Aorta (tissue), 5 donors: ENCODE measurements at places on chromosomes 12 and 14. TPM values are rescaled to one million over a fixed set of nuclear protein-coding genes. Genes with fewer than 3 reads are reported as not detected.

GRCh38 chr12:72995616-72996015 is 723.4 kb downstream of the TRHDE start:
- no peak for DNase-seq

DNA sequence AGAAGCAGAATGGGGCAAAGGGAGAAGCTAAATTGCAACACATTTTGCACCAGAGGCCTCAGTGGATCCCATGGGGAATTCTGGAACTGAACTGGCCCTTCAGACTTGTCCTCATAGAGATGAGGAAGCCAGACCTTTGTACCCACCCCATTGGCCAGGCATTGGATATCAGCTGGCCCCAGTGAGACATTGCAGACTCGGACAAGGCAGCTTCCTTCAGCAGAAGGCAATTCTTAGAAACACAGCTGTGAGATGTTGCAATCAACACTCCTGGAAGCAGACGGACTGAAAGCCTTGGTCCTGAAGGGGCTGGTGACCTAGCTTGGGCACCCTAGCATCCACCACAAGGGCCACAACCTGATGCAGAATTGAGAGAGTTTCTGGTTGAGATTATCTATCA is 218.1 kb downstream of the MSRB3 start:
- DNase-seq, result no peak

- no peak for DNase-seq
Measured at GRCh38 chr12:49678711-49679110, 28.5 kb downstream of the FMNL3 start.

Gene CABP1
- 1.7 TPM for total RNA-seq

Gene PLCZ1
- not detected for total RNA-seq

DNA sequence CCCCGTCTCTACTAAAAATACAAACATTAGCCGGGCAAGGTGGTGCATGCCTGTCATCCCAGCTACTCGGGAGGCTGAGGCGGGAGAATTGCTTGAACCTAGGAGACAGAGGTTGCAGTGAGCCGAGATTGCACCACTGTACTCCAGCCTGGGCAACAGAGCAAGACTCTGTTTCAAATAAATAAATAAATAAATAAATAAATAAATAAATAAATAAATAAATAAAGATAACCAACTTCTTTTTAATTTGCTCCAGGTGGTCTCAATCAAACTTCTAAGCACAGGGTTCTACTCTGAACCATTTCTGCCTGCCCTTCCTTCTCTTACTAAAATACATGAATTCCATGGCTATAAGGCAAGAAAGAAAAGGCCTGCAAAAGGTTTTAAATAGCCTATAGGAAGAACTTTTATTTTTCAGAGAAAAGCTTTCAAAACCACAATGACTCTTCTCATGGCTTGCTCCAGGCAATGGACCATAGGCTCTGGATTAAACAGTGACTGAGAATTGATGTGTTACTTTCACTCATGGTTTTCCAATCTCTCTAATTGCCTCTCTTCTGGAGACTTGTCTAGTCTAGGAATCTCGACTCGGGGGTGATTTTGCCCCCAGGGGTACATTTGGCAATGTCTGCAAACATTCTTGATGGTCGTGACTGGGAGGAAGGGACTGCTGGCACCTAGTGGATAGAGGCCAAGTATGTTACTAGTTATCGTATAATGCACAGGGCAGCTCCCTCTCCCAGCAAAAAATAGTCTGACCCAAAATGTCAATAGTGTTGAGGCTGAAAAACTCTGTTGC is 14.4 kb downstream of the IGF1 start:
- DNase-seq, result no peak

Gene KRT75
- total RNA-seq, result not detected

GRCh38 chr14:76929927-76930326 is 98.6 kb downstream of the IRF2BPL start:
- no peak for DNase-seq

Gene ARPC3
- total RNA-seq, result 154 TPM

- no peak for DNase-seq
Measured at GRCh38 chr12:40001406-40001805, 104.5 kb downstream of the SLC2A13 start.
